ENCODE measurements at places on chromosomes 4 and X. TPM values are rescaled to one million over a fixed set of nuclear protein-coding genes. Genes with fewer than 3 reads are reported as not detected.

Gene CABS1
- total RNA-seq: not detected

Gene PSMD10
- total RNA-seq: 35.3 TPM

- H3K27me3 ChIP-seq: peaks cover 4% of the 10 kb centered on the region
- H3K4me1 ChIP-seq: peaks cover 16% of the 10 kb centered on the region
- peak overlapping the region; percentile 97 for H3K4me3 ChIP-seq
- peaks cover 11% of the 10 kb centered on the region for H3K36me3 ChIP-seq
These were observed 1.0 kb upstream of the SUV39H1 start for GRCh38 chrX:48695534-48695896.

GRCh38 chr4:127604949-127605709, 27.6 kb upstream of the INTU start:
- DNase-seq: no peak
- no peaks in the 10 kb centered on the region for H3K4me1 ChIP-seq
- no peak overlapping the region for H3K4me3 ChIP-seq
- no peaks in the 10 kb centered on the region for H3K36me3 ChIP-seq

DNA sequence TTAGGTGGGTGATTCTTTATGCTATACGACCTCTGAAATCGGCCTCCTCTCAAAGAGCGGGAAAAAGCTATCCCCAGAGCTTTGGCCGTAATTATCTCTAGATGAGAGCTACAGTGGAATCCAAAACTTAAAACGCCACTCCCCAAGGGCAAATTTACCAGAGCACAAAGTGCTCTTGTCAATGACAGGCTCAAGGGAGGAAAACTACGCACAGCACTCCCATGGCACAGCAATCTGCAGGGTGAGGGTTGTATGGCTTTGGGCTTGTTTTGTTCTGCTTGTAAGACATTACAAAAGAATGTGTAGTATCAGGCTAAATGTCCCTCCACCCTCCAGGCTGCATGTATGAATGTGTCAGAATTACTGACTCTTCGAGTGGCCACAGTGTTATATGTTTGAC, 44.0 kb downstream of the ARHGEF6 start:
- no peaks in the 10 kb centered on the region for H3K27me3 ChIP-seq
- H3K4me1 ChIP-seq: peaks cover 10% of the 10 kb centered on the region
- DNase-seq: no peak
- no peak overlapping the region for H3K4me3 ChIP-seq
- peaks cover 22% of the 10 kb centered on the region for H3K36me3 ChIP-seq

DNA sequence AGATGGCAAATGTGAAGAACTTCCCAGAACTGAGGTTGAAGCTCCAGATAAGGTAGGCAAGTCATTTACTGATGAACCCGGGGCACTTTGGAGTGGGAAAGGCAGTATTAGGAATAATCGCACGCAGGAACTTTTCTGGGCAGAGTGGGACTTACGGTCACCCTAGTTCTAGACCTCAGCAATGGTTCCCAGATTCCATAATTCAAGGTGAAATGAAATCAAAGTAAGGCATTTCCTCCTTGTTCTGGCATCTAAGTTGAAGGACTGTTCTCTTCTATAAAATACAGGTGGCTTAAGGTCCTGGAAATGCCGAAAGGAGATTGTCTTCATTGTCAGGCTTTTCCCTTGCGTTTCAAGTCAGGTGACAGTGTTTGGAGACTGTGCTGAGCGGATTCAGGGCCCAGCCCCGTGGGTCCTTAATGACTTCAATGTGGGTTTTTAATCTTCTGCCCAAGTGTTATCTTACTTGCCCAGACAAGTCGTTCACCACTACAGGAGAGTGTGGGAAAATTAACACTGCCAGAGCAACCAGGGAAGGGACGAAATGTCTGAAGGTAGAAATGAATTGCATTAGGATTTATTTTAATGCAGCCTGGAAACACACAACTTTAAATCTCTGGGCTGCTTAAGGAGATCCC, 52.1 kb upstream of the STOX2 start:
- no peak for DNase-seq
- no peaks in the 10 kb centered on the region for H3K36me3 ChIP-seq
- H3K4me1 ChIP-seq: no peaks in the 10 kb centered on the region
- no peak overlapping the region for H3K4me3 ChIP-seq

DNA sequence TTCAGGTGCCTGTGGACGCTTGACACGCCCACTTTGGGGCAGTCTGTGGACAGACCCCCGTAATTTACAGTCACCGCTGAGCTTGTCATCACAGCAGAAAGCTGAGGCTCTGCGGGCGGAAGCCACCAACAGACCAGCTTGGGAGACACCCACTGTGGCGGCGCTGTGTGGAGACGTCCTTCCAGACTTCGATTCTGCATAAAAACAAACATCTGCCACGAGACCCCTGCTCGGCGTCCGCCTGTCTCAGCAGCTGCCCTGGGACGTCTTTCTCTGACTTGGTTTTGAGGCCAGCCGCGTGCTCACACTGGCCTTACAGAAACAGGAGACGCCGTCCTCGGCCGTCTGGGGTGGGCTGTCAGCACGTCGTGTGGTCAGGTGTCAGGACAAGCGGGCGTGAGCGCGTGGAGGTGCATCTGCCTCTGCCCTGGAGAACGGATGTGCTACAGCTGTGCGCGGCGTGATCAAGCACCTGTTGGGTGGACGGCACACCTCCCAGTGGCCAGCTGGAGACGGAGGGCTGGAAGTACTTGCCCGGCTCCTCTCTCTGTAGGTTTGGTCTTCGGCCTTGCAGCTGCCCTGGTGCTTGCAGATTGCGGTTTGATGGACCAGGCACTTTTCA, 37.5 kb downstream of the PIGG start:
- H3K4me3 ChIP-seq: no peak overlapping the region
- DNase-seq: no peak
- H3K4me1 ChIP-seq: no peaks in the 10 kb centered on the region
- H3K27me3 ChIP-seq: no peaks in the 10 kb centered on the region
- peaks cover 11% of the 10 kb centered on the region for H3K36me3 ChIP-seq

Data from natural killer cell treated with Interleukin-12 subunit alpha and Interleukin-12 subunit beta and Interleukin-15 and Interleukin-18, amount 100 ng/mL, for 72 hours (primary cell).